ENCODE measurements at places on chromosomes 5 and 9.

DNA sequence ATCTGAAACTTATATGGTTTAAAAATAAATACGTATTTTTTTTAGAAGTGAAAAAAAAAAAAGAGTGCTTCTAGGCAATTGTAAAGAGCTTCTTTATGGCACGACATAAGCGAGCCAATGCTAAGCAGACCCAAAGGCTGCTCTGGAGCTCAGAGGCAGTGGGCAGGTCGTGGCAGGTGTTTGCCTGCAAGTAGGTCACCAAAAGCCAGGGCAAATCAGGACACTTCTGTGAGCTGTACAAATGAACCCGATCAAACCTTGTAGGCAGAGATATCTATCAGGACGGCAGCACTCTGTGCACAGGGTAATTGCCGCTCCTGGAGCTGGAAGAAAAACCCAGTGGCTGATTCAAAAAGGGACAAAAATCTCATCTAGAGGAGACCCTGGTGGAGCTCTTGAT lies 75.9 kb downstream of the IRX2 start:
- DNase-seq = no peak

GRCh38 chr5:32051796-32052195 lies 122.3 kb downstream of the GOLPH3 start:
- no peak for DNase-seq

GRCh38 chr5:132961887-132962286 lies 1.5 kb downstream of the AFF4 start:
- DNase-seq = no peak

DNA sequence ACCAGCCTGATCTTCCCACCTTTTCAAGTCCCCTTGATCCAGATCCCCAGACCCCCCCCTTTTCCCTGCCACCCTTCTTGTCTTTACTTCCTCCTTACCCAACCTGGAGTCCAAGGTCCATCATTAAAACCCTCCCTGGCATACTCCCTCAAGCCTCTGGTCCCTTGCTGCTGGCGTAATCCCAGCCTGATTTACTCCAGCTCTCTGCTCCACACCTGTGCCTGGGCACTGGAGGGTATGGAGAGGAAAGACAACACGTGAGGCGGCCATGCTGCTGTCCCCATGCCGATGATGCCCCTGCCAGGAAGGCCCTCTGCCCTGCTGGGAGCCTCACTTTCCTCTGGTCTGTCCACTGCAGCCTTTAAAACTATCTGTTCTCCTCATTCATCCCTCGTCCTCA lies 5.1 kb downstream of the B4GALT7 start:
- DNase-seq = no peak
